ENCODE measurements at places on chromosomes 2 and 18.

- no peak for DNase-seq
Observed at GRCh38 chr2:189952536-189953109, 109.9 kb downstream of the MSTN start.

DNA sequence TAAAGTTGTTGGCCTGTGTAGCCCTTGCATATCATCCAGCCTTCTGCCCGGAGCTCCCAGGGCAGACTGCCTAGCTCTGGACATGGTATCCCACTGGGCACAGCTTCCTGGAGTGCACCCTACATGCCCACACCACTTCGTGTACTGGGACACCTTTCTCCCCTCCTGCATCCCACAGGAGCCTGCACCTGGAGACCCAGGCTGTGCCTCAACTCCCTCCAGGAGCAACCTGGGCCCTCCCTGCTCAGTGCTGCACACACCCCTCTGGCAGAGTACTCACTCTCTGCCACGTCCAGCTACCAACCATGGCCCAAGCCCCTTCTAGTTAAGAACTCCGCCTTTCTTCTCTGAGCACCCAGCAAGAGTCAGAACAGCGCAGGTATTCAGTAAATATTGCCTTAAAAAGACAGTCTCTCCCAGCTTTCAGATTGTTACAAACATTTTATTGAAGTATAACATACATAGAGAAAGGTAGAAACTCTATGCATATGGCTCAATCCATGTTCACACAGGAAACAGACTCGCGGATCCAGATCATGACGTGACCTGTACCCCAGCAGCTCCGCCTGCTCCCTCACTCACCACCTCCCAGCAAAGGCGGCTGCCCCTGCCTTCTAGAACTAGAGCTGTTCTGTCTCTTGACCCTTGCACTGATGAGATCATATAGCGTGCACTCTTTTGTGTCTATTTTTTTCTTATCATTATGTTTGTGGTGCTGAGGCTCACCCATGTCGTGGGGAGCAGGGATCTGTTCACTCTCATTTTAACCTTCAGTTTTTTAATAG is 98.4 kb upstream of the MYCN start:
- no peak for DNase-seq

- DNase-seq: no peak
Observed at GRCh38 chr2:127425540-127426490, 7.6 kb downstream of the PROC start.

- DNase-seq: peak; percentile 28
Observed at GRCh38 chr2:23293063-23293462, 91.9 kb upstream of the KLHL29 start.

DNA sequence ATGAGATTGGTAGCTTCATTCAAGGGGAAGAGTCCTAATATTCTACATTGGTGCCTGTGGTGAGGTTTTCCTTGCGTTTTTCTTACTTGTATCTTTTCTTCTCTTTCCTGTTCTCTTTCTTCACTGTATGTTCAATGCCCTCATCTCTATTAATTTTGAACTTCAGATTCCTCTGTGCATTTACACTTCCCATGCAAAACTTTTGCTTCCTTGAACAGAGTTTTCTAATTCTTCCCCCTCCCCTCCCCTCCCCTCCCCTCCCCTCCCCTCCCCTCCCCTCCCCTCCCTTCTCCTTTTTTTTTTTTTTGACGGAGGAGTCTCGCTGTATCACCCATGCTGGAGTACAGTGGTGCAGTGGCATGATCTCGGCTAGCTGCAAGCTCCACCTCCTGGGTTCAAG is 388.3 kb downstream of the LRRTM1 start:
- DNase-seq: no peak

- no peak for DNase-seq
Observed at GRCh38 chr2:117963446-117963845, 50.4 kb downstream of the CCDC93 start.

DNA sequence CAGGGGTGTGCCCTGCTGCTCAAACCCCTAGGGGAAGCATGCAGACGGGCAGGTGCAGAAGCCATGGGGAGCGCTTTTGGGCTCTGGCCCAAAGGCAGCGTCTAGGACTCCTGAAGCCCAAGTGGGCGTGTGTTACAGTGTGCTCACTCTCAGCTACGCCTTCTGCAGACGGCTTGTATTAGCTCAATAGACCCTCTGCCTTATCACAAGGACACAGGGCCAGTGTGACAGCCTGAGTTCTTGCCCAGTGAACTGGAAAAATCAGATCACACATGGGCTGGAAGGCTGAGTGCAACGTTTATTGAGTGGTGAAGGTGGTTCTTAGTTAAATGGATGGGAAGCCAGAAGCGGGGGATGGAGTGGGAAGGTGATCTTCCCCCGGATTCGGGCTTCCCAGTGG is 210.9 kb downstream of the CDH20 start:
- no peak for DNase-seq
